Uterus (tissue), 4 donors: ENCODE measurements at places on chromosomes 13 and 19.

GRCh38 chr13:47794963-47795362 is 206.1 kb downstream of the SUCLA2 start:
- no peak for DNase-seq

DNA sequence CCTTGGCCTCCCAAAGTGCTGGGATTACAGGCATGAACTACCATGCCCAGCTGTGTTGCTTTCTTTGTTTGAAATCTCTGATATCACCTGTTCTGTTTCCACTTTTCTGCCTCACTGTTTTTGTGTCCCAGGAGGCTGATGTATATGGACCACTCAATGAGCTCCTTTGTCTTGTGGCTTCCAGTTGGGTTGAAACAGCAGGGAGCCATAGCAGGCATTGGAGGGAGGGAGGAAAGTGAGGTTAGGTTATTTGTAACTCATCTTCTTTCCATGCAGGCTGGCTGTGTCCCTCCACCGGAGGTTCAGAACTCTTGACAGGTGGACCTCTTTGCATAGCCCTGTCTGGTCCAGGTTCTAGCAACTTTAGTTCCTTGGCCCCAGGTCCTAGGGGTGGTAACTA is 6.1 kb upstream of the CYP4F22 start:
- DNase-seq, result no peak

GRCh38 chr19:11887234-11887610 is 360 bp upstream of the ZNF69 start:
- no peak for DNase-seq

GRCh38 chr13:103299079-103299478 is 232.9 kb upstream of the SLC10A2 start:
- no peak for DNase-seq

GRCh38 chr19:1446713-1447481 is 3.0 kb upstream of the APC2 start:
- no peak for DNase-seq

GRCh38 chr13:98004107-98004506 is 50.6 kb downstream of the IPO5 start:
- no peak for DNase-seq

- DNase-seq, result no peak
Observed at GRCh38 chr19:34834472-34835061, 61.6 kb upstream of the ZNF599 start.

- no peak for DNase-seq
Observed at GRCh38 chr13:20658451-20659040, 45.0 kb upstream of the IL17D start.

DNA sequence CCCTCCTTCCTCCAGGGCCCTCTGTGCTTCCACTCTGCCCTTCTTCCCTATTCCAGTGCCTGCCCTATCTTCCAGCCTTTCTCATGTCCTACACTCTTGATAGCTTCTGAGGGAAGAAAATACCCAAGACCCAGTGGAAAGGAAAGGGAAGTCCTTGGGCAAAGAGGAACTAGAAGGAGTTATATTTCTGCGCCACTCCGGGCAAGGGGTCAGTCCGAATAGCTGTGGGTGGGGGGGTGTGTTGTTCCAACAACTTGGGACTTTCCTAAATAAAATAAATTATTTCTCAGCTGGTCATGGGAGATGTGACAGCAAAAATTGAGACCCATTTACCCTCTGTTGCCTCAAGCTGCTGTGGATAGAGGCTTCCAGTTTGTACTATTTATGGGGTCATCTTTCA is 23.2 kb downstream of the CABP5 start:
- DNase-seq, result no peak

DNA sequence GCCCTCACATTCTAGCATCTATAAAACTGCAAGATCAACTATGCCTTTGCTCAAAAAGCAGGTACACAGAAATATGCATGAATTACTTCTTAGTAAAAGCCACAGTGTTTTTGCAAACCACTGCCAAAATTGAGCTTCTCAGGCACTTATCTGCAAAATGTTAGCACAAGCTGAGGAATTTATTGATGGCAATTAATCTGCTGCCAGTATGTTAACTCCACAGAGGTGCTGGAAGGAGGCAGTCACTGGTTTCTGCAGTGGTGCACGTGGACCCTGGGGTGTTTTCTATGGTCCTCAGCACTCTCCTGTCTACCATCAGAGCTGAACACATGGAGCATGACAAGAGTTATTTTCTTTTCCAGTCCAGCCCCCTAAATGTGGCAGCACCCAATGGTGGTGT is 44.2 kb downstream of the CLDN10 start:
- no peak for DNase-seq

GRCh38 chr13:26474286-26474685 is 83.2 kb upstream of the WASF3 start:
- no peak for DNase-seq

GRCh38 chr13:81596224-81596753 is 1255.4 kb upstream of the SPRY2 start:
- no peak for DNase-seq

- DNase-seq, result no peak
Observed at GRCh38 chr19:32914879-32915660, 45.5 kb upstream of the SLC7A9 start.

DNA sequence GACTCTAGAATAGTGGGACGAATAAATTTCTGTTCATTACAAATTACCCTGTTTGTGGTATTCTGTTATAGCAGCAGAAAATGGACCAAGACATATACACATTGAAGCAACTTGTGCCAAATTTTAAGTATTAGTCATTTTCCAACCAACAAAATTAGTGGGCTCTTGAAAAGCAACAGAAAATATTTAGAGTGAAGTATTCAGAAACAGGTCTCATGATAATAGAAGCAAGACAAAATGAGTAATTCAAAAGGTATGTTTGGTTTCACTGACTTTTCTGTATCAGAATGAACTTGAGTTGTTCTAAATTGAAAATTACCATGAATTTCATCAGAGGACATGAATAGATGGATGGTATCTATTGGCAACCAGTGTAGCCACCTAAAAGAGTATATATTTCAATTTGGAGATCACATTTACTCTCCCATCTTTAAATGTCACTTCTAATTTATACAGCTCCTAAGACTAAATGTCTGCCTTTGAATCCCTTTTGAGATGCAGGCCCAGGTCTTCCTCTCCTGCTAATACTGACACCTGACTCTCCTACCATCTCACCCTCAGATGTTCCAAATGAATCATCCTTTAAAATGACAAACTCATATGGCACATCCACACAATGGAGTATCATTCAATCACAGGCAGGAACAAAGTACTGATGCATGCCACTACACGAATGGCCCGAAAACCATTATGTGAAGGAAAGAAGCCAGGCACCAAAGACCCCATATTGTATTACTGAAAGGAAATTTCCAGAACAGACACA is 40.7 kb upstream of the DOCK9 start:
- no peak for DNase-seq

GRCh38 chr19:4986471-4986891 is 17.6 kb downstream of the KDM4B start:
- no peak for DNase-seq

GRCh38 chr13:45872566-45872965 is 21.0 kb upstream of the SIAH3 start:
- no peak for DNase-seq

DNA sequence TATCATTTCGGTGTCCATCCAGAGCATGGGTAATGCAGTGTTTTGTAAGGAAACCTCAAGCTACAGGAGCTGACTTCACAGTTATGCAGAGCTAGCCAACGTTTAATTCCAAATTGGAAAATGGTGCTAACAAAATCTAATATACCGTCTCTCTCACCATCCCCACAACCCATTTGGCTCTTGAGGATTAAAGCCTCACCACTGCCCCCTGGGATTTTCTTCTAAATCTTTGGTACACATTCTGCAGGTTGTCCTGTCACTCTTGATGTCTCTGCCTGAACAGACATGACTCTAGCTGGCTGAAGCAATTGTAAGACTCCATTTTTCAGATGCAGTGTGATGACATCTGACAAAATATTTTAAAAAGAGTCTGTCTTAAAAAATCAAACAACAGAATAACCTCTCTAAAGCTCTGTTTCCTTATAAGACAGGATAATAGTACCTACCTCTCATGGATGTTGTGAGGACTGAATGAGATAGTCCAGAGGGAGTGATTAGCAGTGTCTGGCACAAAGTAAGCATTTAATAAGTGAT is 451.8 kb downstream of the SUCLA2 start:
- DNase-seq, result no peak

DNA sequence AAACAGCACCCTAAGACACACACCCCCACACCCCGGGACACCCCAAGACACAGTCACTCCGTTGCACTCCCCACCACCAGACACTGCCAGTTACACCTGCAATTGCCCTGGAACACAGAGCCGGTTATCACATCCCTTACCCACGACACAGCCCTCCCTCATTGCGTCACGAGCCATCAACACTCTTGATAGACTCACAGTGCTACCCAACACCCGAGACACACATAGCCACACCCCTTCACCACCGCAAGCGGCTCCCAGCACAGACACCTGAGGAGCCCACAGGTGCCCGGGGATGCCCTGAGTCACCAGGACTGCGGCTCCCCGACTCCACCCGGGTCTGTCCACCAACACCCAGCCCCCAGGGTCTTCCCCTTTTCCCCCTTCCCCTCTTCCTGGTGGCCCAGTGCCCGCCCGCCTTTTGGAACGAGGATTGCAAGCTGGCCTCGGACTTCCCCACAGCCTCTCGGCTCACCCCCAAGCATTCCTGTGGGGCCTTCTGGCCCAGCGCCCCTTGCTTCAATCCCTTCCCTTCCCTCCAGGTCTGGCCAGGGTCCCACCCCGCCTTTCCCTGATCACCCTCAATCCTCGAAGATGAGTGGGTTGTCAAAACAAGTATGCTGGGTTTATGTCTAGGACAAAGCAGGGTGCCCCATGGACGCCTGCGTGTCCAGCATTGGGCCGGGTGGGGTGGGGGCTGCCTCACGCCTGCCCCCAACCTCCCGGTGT is 1.7 kb upstream of the PTGER1 start:
- DNase-seq, result no peak

GRCh38 chr13:48318821-48319511 is 15.4 kb downstream of the RB1 start:
- DNase-seq, result no peak

DNA sequence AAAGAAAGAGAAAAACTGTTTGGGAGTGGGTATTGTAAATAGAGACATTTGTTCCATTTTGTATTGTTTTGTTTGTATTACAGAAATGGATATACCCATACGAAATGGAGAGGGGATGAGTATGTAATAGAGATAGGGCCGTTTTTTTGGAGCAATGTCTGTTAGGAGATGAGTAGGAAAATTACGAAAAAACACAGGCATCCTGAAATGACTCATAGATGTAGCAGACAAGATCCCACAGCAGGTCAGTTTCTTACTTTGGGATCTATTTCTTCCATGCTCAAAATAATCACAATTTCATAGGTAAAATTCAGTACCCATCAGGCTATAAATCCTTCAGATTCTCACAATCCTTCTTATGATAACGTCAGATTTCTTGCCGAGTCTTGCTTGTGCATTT is 779.4 kb upstream of the SLITRK1 start:
- no peak for DNase-seq

- no peak for DNase-seq
Observed at GRCh38 chr19:21626924-21627697, 121.7 kb downstream of the ZNF429 start.

- no peak for DNase-seq
Observed at GRCh38 chr13:101394605-101395004, 21.7 kb downstream of the NALCN start.

GRCh38 chr13:113373811-113374485 is 10.0 kb upstream of the GRTP1 start:
- DNase-seq, result no peak

DNA sequence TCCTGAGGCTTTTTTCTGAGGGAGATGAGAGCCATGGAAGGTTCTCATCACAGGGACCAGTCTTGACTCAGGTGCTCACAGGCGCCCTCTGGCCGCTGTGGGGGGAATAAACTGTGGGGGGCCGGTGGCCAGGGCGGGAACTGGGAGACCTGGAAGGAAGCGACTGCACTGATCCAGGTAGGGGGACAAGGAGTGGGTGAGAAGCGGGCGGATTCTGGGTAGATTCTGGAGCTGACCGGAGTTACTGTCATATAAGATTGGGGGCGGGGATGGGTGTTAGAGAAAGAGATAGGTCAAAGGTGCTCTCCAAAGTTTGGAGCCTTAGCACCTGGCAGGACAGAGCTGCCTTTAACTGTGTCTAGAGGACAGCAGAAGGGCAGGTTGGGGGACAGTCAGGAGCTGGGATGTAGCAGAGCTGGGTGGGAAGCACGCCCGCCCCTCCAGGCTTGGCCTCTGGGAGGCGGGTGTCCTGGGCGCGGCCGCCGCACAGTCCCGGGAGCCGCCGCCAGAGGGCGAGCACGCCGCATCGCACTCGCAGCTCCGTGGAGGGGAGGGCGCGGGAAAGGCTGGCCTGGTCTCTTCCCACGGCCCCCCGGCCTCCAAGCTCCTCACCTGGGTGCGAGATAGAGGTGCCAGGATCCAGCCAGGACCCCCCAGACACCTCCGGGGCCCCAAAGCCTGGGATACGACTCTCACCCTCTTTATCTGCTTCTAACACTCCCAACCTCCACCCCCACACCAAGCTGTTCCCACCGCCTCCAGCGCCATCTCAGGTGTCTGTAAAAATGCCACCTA is 4.2 kb upstream of the DAND5 start:
- peak; percentile 82 for DNase-seq

DNA sequence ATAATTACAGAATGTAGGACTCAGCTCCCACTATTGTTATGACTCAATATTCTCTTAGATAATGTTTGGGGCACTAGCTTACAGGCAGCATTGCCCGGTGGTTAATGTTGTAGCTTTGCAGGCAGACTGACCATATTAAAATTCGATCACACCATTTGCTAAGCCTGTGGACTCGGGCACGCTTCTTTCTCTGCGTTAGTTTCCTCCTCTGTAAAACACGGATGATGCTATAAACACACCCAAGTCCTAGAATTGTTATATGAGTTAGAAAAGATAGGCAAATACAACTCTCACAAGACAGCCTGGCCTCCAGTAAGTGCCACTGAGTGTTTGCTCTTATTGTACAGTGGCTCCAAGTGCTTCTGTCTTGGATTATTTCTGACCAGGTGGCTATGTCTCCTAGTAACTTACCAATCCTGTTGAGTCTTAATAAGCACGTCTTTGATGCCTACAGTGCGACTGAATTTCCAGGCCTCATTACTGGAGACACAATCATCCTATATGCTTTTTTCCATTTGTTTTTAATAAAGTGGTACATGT is 50.0 kb upstream of the ALOX5AP start:
- DNase-seq, result no peak

GRCh38 chr13:69292789-69293425 is 814.7 kb upstream of the ATXN8OS start:
- no peak for DNase-seq

- DNase-seq, result no peak
Observed at GRCh38 chr13:41505209-41505835, 48.0 kb downstream of the RGCC start.

DNA sequence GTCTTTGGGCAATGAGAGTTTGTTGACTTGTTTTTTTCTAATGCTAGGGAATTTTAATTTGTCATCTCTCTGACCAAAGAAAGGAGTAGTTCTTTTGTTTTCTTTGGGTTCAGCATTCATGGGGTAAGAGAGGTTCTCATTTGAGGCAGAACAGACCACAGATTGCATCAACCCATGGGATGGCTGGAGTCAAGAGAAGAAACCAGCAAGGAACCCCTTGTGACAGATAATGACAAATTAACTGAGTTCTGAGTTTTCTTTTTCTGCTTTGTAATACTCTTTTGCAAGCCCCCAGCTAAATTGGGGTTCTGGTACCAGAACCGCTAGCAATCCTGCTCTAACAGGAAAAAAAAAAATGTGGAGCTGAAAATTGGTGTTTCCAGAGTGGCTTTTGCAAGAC is 864.1 kb downstream of the DIAPH3 start:
- no peak for DNase-seq
